Fibroblast of skin of abdomen (primary cell): ENCODE measurements at places on chromosomes 1 and 21.
A peak's percentile ranks its signal among the peaks of the same experiment; 100 is the strongest.

GRCh38 chr1:25031966-25032667, 102.0 kb upstream of the RUNX3 start:
- peak; percentile 60 for DNase-seq

DNA sequence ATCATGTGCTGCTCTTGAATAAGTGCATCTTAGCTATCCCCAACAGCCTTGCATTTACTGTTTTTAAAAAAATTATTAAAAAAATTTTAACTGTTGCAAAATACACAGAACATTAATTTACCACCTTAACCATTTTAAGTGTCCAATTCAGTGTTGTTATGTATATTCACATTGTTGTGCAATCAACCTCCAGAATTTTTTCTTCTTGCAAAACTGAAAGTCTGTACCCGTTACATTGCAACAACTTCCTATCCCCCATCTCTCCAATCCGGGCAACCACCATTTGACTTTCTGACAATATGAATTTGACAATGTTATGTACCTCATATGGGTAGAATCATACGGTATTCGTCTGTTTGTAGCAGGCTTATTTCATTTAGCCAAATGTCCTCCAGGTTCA, 83.1 kb downstream of the FMN2 start:
- no peak for DNase-seq

DNA sequence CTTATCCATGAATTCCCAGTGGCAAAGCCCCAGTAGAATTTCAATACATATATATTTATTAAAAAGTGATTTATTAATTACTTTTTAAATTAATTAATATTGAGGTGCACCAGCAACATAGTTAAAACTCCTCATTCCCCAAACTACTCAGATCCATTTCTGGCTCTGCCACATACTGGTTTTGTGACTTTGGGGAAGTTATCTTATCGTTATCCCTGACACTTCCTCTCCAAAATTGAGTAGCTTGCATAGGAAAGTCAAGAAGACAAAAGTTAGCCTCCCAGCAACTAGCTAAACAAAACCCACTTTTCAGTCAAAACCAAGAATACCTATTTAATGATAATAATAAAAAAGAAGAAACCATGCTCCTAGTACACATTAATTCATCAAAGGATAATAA, 35.9 kb downstream of the TCP10L start:
- no peak for DNase-seq

DNA sequence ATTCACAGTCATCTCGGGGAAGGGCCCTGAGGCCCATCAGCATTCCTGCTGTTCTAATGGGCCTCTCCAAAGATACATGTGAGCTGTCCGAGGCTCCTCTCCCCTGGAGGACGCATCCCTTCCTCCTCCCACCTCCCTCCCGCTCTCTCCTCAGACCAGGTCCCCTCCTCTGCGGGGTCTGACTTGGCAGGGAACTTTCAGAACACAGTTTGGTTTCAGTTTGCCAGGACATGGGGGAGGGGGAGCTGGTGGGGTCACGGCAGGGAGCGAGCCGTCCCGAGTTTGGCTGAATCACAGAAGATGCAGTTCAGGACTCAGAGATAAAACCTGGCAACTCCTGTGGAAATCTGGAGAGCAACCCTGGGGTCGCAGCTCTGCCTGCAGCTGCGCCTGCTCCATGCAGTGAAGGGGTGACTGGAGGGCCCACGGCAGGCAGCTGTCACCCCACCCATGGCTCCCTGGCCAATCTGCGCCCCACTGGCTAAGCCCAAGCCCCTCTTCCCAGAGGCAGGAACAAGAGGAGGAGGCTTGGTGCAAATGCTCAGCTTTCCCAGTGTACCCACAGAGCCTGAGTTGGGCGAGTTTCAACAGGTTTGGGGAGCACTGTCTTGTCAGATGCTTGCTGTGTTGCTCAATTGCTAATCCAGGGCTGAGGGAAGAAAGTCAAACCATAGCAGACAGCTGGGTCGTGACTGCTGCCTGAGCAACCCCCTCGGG, 5.7 kb downstream of the WNT4 start:
- no peak for DNase-seq

- no peak for DNase-seq
These were observed 973.7 kb downstream of the LTN1 start for GRCh38 chr21:28018741-28019669.

DNA sequence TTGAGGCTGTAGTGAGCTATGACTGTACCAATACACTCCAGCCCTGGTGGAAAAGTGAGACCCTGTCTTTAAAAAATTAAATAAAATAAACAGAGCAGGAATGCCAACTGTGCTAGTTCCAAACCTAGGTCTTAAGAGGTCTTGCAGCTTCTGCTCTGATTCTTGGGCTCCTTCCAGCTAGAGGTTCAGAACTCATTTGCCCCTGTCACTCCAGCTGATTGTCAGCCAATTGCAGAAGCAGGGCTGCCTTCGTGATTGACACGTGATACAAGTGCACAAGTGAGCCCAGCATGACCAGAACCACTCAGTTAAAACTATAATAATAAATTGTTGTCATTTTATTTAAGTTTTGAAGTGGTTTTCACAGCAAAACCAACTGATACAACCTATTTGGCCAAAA, 298.4 kb downstream of the USP25 start:
- no peak for DNase-seq

DNA sequence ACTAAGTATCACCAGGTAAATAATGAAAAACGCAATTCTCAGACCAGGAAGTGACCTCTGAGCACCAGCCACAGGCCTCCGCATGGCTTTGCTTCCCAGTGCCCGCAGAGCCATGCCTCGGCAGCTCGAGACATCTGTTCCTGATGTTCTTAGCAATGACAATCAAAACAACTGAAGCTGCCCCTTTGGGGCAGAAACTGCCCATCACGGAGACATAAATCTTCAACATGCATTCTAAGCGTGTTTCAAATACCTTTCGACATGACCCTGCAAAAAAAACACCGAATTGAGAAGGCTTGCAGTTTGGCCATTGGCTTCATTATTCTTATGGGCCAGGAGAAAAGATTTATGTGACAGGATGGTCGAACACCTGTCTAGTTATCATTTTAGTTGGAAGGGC, 5.8 kb upstream of the RAP1GAP start:
- peak; percentile 33 for DNase-seq

GRCh38 chr1:207495801-207496792, at the start of gene CR1:
TSS of gene CR1 (plus strand) at chr1:207496157. CDS start at chr1:207496268, 111 bp downstream.
- no peak for DNase-seq

DNA sequence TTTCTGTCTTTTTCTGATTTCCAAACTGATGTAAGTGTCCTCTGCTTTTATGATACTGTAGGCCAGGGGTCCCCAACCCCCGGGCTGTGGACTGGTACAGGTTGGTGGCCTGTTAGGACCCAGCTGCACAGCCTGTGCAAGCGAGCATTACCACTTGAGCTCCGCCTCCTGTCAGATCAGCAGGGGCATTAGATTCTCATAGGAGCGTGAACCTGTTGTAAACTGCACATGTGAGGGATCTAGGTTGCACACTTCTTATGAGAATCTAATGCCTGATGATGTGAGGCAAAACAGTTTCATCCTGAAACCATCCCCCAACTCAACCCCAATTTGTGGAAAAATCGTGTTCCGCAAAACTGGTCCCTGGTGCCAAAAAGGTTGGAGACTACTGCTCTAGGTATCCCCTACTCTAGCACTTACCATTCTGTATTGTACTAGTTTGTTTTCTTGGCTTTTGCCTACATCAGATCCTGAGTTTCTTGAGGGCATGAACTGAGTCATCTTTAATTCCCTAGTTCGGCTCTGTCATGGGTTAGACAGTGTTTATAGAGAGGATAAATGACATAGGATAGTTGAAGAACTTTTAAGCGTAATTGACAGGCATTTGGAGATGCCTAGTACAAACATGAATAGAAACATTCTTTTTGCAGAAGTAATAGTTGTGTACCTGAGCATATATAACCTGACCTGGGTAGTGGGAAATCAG, 4.1 kb downstream of the ABCD3 start:
- DNase-seq, result no peak

GRCh38 chr1:198678901-198679329, 40.1 kb downstream of the PTPRC start:
- DNase-seq, result no peak

GRCh38 chr1:198846556-198846955, 207.7 kb downstream of the PTPRC start:
- no peak for DNase-seq

DNA sequence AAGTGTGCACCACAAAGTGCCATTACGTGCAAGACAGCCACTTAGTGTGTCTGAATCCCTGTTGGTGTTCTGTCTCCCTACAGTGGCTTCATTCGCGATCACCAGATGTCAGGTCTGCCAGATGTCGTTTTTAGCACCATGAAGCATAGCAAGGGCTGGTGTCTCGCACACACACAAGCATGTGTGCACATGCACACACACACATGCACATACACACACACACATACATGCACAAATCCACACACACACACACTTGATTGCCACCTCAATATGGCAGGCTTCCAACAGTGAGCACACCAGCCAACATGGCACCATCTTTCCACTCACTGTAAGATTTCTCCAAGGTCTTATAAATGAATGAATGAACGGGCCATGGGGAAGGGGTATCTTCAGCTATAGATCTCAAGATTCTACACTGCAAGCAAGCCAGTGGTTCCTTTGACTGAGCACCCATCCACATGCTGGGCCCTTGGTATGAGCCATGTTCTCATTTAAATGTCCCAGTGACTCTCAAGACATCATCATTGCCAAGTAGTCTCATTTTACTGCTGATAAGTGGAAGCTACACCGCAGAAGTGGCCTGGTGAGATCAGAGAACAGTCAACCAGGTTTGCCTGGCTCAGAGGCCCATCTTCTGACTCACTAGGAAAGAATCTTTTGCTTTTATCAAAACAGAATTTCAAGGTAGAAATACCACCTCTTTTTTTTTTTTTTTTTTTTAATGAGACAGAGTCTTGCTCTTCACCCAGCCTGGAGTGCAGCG, 84.9 kb downstream of the SIM2 start:
- DNase-seq, result peak; percentile 36

GRCh38 chr1:8525216-8525557, 207.3 kb downstream of the SLC45A1 start:
- DNase-seq, result peak; percentile 66

DNA sequence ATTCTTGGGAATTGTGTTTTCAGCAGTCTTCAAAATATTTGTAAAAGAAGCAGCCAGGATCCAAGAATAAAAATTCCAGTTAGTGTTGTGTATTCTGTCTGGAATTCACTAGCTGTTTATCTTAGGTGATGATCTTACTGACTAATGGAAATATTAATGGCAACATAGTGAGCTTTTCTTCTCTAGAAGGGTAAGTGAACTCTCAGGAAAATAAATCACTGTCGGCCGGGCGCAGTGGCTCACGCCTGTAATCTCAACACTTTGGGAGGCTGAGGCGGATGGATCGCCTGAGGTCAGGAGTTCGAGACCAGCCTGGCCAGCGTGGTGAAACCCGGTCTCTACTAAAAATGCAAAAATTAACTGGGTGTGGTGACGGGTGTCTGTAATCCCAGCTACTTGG, 87.4 kb upstream of the KIF1B start:
- DNase-seq, result peak; percentile 65

DNA sequence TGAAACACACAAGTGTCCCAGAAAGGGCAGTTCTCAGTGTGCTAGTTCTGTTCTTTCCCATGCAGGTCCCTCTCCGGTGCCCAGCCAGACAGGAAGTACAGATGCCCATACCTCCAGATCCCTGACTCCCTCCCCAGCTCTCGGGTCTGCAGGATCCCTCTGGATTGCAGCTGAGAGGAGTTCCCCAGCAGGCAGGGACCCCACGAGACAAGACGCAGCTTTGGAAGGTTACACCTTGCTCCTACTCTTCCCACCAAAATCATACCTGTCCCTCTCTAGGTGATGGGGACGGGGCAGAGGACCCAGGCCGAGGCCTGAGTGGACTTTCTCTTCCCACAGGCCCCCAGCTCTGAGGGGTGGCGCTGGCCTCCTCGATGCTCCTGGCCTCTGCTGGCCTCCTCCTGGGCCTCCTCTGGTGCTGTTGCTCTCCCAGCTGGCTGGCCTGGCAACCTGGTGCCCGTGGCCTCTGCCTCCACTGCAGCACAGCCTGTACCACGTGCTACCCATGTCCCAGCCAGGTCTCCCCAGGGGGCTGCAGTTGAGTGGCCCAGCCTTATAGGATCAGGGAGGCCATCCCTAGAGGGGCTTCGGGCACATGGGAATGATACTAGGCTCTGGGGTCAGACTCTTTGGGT, 9.4 kb downstream of the LDLRAD2 start:
- no peak for DNase-seq

GRCh38 chr1:44284184-44284583, 70.9 kb downstream of the ERI3 start:
- DNase-seq, result no peak

DNA sequence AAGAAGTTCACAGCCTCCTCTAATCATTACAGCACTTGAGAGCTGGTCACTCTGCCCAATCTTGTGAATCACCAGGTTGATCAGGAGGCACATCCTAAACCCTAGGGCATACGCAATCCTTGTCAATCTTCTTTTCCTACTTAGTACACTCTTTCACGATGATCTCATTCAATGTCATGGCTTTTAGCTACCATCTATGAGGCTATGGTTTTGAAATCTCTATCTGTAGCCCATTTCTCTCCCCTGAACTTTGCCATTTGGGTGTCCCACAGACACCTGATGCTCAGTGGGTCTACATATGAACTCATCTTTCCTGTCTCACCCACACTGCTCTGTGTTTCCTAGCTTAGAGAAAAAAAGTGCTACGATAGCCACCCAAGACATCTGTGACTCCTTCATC, 1.9 kb upstream of the MED18 start:
- DNase-seq, result no peak

DNA sequence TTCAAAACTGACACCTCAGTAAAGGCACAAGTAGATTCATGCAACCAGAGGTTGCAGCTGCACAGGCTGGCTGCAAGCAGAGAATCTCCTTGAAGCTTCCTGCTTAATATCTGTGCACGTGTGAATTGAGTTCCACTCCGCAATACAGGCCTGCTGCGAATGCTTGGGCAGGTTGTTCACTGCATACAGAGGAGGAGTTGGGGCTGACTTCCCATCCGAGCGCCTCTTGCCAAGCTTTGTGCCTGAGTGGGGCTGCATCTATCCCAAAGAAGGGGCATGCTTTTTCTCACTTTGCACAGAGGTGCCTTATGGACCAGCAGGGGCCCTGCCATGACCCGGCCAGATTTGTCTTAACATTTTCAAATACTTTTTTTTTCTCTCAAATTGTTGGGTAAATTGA, 17.9 kb upstream of the PADI1 start:
- no peak for DNase-seq
